Stimulated activated CD8-positive, alpha-beta memory T cell treated with anti-CD3 and anti-CD28 coated beads, Interleukin-4, amount 100 ng/mL, for 24 hours (primary cell): ENCODE measurements at places on chromosomes 1 and 21.
A peak's percentile ranks its signal among the peaks of the same experiment; 100 is the strongest.

- DNase-seq = no peak
Observed at GRCh38 chr1:147241934-147242448, 493 bp upstream of the CHD1L start.

DNA sequence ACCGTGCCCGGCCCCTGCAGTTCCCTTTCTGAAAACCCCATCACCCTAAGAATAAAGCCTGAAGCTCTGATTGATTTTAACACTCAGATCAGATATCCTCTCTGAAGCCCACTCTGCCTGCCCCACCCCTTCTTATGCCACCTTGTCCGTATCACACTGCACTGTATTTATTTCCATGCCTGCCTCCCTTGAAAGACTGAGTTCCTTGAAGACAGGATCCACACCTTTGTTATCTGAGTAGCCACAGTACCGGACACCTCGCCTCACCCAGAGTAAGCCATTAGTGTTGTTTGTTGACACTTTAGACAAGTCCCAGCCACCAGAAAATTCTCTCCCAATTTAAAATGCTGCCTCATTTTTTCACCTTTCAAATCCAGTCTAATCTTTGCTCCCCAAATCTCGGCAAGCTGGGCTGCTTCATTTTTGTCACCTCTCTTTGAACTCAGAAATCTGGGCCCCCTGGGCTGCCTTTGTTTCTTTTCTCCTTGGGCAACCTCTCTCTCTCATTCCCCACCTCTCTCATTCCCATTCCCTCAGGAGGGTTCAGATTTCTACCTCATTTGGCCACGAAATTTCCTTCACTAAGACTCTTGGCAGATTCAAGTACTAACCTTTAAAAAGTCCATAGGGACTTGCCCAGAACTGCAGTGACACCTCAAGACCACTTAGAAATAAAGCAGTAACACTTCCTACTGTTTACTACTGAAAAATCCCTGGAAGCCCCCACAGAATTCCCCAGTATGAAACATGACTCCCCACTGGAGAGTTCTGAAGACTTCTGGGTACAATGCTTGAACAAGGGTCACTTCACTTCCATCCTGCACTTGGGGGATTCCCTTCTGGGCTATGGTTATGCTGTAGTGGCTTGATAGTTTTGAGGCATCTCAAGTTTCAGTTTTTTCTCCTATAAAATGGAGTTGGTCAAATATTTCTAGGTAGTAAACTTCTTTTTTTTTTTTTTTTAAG lies 8.7 kb upstream of the PPP1R15B start:
- no peak for DNase-seq

GRCh38 chr1:117607471-117607870 lies 1.6 kb downstream of the TENT5C start:
- peak; percentile 18 for DNase-seq

GRCh38 chr1:75264112-75264511 lies 129.9 kb downstream of the LHX8 start:
- DNase-seq = no peak

DNA sequence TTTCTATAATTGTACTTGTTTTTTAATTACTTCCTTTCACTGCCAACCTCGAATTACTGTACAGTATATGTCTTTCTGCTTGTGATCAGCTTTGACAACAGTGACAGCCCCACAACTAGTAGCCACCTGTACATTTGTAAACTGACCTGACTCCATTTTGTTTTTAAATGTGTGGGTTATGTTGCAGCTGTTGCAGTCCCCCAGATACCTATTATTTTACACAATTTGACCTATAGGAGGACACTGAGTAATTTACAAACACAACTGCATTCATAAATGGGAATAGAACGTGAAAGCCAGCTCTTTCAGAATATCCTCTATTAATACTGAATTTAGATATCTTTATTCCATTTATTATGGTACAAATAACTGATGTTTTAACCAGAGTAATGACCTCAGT lies 2.5 kb upstream of the VAMP3 start:
- DNase-seq = no peak

DNA sequence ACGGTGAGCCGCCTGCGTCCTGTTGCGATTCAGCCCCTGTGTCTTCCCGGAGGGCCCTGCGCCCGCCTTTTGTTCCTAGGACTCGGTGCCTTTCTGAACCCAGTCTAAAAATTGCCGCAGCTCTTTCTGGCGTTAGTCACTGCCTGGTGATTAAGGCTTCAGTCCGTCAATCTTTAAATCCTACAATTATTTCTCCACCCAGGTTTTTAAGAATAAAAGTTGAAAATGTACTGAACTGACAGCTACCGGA lies 16.2 kb upstream of the PDXK start:
- DNase-seq = no peak

GRCh38 chr1:63622849-63623566 lies 29.8 kb downstream of the PGM1 start:
- DNase-seq = no peak

DNA sequence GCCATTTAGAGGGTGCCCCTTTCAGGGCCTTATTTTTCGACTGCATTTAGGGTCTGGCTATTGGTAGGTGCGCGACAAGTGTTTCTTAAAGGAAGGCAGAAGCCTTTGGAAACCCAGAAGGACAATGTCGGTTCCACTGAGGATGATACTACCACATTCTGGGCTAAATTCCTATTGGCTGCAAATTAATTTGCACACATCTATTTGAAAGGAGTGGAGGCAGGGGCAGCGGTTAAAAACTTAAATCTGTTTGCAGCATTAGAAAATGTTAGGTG lies 1.1 kb downstream of the PATJ start:
- DNase-seq = no peak

- peak; percentile 49 for DNase-seq
Observed at GRCh38 chr1:17494114-17494729, 45.3 kb upstream of the ARHGEF10L start.

- DNase-seq = peak; percentile 26
Observed at GRCh38 chr1:110337704-110338308, 1.4 kb upstream of the RBM15 start.

- no peak for DNase-seq
Observed at GRCh38 chr1:113394043-113394862, 3.9 kb downstream of the MAGI3 start.

DNA sequence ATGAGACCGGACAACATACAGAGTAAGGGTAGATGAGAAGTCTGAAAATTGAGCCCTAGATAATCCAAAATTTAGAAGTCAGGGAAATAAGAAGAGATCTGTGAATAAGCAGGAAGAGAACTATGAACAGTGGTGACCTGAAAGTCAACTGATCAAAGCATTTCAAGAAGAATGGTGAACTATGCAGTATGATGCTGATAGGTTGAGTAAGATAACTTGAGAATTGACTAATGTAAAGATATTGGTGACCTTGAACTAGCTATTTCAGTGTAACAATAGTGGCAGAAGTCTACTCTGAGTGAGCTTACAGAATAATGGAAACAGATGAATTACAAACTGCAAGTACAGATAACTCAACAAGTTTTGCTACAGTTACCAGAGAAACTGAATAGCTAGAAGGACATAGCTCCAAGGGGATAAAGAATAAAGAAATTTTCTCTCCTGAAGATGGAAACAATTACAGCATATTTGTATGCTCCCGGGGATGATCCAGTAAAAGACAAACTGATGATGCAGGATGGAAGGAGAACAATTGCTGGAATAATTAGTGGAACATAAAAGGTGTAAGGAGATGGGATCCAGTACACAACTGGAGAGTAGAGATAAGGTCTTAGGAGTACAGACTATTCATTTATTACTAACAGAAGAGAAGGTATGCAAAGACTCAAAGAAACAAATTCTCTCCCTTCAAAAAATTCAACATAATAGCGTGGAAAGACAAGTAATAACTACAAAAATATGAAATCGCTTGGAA lies 10.9 kb downstream of the NRDC start:
- DNase-seq = no peak

DNA sequence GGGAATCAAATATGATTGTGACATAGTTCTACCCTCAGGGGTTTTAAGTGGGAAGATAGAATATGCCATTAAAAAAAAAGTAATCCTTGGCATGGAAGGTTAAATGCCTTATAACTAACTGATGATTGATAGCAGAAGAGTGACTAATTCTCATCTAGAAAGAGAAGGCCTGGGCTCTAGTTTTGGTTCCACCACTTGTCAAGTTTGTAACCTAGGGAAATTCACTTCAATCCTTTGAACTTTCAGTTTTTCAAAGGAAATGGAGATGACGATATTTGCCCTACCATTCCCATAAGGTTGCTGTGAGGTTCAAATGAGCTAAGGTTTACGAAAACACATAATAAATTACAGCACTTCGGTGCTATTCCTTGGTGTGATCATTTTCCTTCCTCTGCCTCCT lies 88.5 kb downstream of the GPR88 start:
- no peak for DNase-seq

GRCh38 chr1:211118407-211119102 lies 15.4 kb downstream of the KCNH1 start:
- no peak for DNase-seq

- DNase-seq = no peak
Observed at GRCh38 chr21:42580793-42581321, 67.2 kb downstream of the SLC37A1 start.

DNA sequence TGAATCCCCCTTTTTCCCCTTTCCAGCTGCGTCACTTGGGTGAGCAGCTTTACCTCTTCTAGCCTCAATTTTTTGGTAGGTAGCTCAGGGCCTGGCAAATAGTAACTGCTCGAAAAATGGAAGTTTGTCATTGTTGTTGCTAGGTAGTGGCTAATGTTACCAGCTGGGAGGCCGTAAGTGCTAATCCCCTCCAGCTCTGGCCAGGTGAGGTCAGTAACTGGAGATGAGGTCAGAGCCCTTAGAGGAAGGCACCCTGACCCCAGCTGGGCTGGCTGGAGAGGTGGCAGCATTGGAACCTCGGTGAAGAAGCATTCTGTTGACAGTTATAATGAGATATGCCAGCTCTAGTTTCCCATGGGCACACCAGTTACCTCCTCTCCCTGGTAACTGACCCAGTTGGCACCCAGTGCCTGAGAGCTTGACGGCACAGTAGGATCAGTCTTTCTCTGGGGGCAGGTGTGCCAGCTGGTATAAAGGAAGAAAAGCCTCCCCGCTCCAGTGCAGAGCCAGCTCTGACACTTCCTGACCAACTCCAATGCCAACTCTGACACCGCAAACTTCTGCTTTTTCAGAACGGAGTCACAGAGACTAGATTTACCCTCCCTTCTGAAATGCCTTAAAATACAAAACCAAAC lies 35.0 kb upstream of the SLC2A1 start:
- no peak for DNase-seq

DNA sequence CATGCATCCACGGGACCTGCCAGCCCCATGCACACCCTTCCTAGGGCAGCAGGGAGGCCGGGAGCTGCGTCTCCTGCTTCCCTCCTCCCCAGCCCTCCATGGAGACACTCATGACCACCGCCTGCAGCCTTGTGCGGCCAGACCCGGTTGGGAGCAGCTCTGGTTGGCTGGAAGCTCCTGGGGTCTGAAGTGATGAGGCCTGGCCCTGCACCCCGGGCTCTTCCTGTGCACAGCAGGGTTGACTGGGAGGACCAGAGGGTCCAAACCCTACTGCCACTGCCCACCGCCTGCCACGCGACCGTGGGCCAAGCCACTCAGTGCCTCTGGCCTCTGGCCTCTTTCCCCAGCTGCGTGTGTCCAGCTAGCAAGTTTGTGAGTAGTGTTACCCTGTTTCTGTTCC lies 111.1 kb upstream of the COL6A1 start:
- no peak for DNase-seq

- DNase-seq = no peak
Observed at GRCh38 chr1:60621368-60621851, 461.0 kb upstream of the NFIA start.

DNA sequence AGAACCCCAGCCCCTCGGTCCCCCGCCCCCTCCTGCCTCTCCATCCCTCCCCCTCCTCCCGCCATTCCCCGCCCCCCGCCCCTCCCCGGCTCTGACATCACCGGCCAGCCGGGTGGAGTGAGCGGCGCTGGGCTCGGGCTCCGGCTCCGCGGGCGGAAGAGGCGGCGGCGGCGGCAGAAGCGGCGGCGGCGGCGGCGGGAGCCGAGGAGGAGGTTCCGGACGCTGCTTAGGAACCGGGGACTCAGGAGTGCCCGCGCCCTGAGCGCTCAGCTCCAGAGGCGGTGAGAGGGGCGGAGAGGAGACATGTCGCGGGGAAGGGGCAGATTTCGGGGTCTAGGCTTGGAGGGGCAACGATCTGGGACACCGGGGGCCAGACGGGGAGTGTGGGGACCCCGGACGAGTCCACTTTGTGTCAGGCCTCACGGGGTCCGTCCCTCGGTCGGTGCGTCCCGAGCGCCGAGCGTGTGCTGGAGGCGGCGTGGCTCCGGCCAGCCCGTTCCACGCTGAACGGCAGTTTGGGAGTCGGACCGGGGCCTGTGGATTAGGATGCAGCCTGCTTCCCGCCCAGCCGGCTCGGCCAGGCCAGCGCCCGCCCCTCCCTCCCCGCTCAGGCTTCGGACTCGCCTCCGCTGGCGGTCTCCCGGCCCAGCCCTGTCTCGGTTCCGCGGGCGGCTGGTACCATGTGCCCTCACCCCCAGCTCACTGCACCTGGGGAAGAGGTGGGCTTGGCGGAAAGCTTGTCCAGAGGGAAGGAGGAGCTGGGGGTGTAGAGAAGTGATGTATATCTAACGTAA lies at the start of gene PEA15:
PEA15 (plus strand) TSS at position 143 of the 794 bp plus-strand sequence. CDS start 6,161 bp downstream, outside the sequence.
- peak; percentile 59 for DNase-seq

DNA sequence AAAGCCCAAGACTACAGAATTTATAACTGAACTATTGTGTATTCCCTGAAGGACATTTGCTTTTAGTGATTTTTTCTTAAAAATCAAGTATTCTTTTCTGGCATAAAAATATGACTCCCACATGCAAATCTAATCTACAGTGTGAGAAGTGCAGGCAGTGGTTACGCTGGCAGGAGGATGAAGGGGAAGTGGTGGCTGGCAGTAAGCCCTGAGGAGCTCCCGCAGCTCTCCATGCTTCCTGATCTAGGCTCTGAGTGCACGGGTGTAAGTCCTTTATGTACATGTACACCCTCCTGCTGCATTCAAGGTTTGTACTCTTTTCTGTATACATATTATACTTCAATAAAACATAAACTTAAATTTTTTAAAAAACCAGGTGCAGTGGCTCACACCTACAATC lies 67.5 kb upstream of the PRDX6 start:
- no peak for DNase-seq

DNA sequence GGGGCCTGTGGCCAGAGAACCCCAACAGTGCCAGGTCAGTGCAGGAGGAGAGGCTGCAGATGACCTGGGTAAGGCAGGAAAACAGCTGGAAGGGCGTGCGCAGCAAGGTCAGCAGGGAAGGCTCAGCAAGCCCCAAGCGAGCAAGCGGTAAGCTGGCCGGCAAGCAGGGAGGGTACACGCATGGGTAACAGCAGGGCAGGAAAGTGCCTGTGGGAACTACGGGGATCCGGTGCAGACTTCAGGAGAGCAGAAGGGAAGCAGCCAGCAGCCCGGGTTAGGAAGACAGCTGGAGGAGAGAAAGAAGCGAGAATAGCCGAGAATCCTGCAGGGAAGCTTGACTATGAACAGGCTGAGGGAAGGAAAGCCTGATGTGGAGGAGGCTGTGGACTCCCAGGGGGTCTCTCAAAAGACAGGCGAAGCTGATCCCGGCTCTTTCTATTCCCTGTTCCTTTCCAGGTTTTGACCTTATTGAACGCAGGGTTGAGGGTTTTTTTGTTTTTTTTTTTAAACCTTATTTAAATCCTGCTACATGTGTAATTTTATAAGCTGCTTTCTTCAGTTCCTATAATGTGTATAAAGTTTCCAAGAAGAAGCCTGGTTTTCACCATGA lies 20.9 kb downstream of the UMODL1 start:
- DNase-seq = no peak
